ENCODE measurements at places on chromosomes 16 and 17.

GRCh38 chr16:3194792-3195191, 6.8 kb downstream of the OR1F1 start:
- no peak for DNase-seq

DNA sequence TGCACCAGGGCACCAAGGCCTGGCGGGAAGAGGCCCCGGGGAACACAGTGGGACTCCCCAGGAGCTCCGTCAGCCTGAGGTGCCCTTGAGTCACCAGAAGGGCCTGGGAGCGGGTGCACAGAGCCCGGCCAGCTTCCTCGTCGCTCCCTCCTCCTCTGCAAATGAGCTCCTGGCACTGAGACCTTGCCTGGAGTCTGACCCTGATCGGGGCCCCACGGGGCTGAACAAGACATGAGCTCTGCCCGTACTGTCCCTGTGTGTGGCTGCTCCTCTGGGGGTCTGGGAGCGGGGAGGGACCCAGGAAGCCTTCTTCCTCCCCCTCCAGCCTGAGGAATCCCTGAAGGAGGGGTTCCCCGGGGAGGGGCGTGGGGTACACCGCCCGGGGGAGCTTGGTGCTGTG, 36.4 kb upstream of the SSTR5 start:
- DNase-seq = no peak

GRCh38 chr16:90012991-90013745, 6.1 kb downstream of the DBNDD1 start:
- DNase-seq = no peak

- DNase-seq = peak; percentile 44
Measured at GRCh38 chr16:15672514-15673167, 22.6 kb downstream of the NDE1 start.

- DNase-seq = peak; percentile 47
Measured at GRCh38 chr17:13601776-13602551, at the start of gene HS3ST3A1. TSS of gene HS3ST3A1 (minus strand) at chr17:13601929. CDS start at chr17:13601129, 800 bp downstream.

GRCh38 chr17:47995241-47995935, 24.5 kb downstream of the CDK5RAP3 start:
- DNase-seq = no peak

DNA sequence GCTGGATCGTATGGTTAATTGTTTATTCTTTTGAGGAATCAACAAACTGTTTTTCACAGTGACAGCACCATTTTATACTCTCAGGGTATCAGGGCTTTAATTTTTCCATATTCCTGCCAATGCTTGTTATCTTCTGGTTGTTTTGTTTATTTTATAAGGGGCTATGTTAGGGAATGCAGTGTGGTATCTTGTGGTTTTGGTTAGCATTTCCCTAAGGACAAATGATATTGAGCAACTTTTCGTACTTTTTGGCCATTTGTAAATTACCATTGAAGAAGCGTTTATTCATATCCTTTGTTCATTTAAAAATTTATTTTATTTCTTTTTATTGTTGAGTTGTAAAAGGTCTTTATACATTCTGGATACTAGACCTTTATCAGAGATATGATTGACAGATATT, 322.0 kb upstream of the SALL1 start:
- no peak for DNase-seq

DNA sequence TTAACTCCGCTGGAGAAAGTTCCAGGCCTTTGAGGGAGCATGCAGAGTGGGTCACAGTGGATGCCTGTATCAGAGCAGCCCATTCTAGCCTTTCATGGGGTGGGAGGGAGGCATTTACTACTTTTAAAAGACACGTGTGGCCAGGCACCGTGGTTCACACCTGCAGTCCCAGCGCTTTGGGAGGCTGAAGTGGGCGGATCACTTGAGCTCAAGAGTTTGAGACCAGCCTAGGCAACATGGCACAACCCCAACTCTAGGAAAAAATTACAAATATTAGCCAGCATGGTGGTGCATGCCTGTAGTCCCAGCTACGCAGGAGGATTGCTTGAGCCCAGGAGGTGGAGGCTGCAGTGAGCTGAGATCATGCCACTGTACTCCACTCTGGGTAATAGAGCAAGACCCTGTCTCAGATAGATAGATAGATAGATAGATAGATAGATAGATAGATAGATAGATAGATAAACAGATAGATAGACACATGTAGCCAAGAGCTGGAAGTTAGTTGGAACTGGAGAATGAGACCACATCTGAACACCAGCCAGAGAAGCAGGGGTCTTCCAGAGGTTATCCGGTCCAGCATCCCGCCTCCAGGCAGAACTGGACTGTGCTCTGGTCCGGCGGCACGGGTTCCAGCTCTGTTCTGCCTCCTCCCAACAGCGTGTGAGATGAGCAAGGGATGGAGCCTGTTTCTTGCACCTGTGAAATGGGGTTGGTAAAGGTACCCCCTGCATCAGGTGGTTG, 3.6 kb downstream of the ADCY7 start:
- no peak for DNase-seq

DNA sequence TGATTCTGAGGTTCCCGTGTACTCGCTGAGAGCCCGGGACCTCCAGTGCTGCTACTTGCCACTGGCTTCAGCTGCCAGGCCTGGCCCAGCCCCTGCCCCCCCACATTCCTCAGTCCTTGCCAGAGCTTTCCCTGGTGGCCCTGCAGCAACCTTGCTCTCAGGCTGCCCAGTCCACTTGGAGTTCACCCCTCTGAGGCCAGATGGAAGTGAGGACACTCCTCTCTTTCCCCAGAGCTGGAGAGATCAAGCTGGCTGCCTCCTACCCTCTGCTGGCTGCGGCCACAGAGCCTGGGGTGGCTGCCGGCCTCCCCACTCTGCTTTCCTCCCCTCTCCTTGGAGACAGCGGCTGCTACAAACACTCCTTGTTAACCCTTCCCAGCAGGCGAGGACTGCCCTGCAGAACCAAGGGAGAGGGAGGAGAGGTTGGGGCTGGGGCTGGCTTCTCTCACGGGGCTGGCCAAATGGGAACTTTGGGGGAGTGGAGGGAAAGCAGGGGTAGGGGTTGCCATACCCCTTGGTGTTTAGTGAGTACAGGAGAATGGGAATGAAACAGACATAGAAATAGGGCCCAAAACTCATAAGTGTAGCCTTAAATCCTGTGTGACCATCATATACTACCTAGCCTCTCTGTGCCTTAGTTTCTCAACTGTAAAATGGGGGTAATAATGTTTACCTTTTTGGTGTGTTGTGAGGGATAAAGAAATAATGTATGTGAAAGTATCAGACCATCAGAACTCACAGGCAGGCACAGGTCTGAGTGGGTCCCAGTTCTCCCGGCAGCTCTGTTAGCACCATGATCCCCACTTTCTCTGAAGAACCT, at the start of gene GAS2L2:
Gene GAS2L2, minus strand, starts transcription at position 295 of the 820 bp plus-strand sequence. CDS start 389 bp downstream, outside the sequence.
- DNase-seq = no peak

GRCh38 chr16:51113236-51114125, 37.6 kb downstream of the SALL1 start:
- no peak for DNase-seq

DNA sequence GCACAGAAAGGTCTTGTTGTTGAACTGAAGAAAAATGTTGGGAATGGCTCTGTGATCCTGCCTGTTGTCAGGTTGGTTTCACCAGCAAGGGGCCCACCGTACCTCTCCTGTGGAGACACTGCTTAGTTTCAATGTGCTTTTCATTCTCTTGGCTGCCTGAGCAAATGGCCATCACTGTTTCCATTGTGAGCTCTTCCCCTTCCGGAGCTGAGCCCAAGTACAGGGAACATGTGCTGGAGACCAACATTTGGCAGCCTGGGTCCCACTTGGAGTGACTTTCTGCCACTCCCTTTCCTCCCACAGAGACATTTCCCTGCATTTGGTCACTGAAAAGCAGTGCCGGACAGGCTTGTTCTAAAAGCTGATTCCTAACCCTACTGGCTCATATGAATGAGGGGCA, 23.1 kb downstream of the GABARAPL2 start:
- no peak for DNase-seq

DNA sequence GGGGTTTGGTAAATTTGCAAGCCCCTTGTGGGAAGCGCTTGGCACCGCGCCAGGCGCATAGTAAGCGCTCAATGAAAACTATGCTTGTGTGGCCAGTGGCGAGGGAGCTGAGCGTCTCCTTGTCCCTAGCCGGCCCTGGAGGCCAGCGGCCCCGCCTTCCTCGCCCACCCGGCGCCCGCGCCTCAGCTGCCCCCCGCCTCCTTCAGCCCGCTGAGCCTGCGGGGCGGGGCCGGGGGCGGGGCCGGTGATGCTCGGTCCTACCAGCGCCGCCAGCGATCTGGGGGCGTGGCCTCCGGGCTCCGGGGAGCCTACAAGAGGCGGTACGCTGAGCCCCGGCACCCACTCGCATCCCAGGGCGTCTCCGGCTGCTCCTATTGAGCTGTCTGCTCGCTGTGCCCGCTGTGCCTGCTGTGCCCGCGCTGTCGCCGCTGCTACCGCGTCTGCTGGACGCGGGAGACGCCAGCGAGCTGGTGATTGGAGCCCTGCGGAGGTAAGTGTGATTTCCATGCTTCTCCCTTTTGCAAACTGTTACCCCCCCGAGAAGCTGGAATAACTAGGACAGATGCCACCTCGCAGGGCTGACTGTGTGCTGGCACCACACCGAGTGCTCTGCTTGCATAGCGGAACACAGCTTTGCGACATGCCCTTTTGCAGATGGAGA, at the start of gene CRISPLD2:
Gene CRISPLD2, plus strand, starts transcription at position 342 of the 661 bp plus-strand sequence. CDS start 18,511 bp downstream, outside the sequence.
- peak; percentile 81 for DNase-seq

GRCh38 chr16:27241658-27242057, 26.9 kb downstream of the NSMCE1 start:
- no peak for DNase-seq

DNA sequence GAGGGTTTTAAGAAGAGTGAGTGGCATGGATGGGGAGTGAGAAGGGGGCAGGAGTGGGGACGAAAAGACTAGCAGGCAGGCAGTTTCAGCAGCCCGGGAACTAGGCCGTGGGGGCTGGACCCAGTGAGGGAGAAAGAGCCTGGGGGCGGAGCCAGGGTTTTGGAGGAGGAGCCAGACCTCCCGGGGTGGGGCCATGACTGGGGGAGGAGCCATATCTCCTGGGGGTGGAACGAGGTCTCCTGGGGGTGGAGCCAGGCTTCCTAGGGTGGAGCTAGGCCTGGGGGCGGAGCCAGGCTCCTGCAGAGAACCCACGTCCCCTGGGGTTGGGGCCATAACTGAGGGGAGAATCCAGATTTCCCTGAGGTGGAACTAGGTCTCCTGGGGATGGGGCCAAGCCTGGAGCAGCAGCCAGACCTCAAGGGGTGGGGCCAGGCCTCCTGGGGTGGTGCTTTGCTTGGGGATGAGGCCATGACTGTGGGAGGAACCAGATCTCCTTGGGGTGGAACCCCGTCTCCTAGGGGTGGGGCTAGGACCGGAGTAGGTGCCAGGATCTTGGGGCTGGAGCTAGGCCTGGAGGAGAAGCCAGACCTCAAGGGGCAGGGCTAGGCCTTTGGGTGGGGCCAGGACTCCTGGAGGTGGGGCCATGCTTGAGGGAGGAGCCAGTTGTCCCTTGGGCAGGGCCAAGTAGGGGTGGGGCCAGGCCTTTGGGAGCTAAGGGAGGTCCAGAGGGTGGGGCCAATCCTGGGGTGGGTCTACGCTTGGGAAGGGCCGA, 41.7 kb upstream of the JPH3 start:
- DNase-seq = no peak

DNA sequence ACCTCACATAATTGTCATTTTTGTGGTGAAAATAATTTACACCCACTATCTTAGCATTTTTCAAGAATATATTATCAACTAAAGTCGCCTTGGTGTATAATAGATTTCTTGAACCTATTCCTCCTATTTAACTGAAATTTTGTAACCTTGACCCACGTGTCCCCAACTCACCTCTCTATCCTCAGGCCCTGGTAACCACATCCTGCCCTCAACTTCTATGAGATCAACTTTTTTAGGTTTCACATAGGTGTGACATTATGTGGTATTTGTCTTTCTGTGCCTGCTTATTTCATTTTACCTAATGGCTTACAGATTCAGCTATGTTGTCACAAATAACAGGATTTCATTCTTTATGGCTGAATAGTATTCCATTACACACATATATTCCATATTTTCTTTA, 73.0 kb upstream of the CNTNAP4 start:
- DNase-seq = no peak

- DNase-seq = no peak
Measured at GRCh38 chr16:89744813-89745212, 23.5 kb downstream of the ZNF276 start.

DNA sequence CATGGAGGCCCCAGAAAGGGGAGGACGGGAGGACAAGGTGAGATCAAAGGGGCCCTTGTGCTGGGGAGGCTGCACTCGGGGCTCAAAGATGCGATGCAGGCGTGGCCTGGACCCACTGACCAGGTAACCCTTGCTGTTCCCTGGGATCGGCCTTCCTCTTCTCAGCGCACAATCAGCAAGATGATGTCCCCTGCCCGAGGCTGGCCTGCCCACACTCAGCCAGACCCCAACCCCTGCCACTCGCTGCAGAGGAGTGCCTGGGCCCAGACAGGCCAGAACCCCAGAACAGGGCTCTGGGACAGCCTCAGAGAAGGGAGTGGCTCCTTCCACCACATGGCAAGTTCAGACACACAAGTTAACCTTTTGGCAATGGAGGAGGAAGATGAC, 14.8 kb downstream of the KIFC3 start:
- no peak for DNase-seq

GRCh38 chr17:80445726-80446110, 30.7 kb downstream of the NPTX1 start:
- no peak for DNase-seq

GRCh38 chr17:67679721-67680120, 38.0 kb upstream of the NOL11 start:
- DNase-seq = no peak

DNA sequence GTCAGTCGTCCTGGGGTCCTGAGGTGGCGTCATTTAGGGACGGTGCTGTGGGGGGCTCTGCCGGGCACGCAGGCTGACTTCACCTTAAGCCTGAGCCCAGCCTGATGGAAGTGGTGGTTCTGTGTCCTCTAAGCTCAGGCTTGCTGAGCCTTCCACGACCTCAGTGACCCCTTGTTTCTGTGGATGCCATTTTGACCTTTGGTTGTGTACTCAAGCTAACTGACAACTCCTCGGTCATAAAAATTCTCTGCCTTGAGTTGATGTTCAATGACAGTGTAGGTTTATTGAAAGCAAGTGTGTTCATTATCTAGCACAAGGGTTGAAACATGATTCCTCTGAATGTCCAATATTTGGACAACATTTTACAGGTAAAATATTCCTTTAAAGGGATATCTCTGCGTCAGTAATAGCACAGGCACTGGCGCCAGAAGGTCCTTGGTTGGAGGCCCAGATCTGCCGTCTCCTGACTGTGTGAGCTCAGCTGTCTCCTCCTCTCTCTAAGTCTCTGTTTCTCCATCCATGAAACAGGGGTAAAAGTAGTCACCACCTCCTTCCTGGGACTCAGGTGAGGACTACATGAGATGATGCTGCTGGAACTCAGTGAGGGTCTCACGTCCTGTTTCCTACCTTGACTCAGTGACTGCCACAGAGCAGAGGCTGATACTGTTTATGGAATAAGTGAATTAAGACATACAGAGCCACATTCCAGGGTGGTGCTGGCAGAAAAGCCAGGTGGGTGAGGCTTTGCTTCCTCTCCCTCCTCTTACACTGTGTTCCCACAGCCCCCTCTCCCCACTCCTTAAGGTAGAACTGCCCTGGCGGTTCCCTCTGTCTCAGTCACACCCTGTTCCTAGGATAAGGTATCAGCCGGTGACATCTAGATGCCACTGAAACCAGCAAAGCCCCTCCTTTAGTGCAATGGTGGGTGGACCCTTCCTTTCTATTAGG, 75.7 kb downstream of the IRF8 start:
- no peak for DNase-seq
